ENCODE measurements at places on chromosomes 6 and 20.
A peak's percentile ranks its signal among the peaks of the same experiment; 100 is the strongest.

GRCh38 chr6:146090474-146090873 is 61.6 kb downstream of the GRM1 start:
- no peak for DNase-seq

DNA sequence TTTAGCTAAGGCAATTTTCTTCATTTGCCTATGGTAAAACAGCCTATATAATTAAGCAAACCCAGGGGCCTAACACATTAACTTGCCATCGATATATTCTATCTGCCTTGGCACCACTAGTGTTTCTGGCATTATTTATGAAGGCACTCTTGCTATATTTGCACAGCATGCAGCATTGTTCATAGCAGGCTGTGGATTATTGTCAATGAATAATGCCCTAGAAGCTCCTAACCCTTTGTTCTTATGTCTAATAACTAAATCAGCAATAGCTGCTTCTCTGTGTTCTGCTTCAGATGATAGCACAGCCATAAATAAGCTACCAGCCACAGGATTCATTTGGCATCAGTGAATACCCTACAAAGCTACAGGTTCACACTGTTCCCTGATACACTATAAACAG is 254.8 kb upstream of the STXBP5 start:
- DNase-seq, result no peak

DNA sequence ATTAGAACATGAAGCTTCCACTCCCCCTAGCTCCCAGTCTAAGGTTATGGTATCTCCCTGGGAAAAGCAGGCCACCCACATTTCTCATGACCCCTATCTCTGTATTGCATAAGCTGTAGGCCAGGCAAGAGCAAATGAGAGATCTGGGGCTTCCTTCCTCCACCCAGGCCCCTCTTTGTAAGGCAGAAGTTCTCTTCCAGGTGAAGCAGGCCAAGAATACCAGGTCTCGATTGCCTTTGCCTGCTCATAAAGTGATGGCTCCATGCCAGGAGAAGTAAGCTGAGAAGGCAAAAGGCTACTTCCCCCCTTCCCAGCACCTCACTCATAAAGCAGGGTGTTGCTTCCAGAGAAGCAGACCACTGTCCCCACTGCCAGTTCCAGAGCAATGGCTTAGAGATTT is 144.1 kb upstream of the KCNK16 start:
- no peak for DNase-seq

DNA sequence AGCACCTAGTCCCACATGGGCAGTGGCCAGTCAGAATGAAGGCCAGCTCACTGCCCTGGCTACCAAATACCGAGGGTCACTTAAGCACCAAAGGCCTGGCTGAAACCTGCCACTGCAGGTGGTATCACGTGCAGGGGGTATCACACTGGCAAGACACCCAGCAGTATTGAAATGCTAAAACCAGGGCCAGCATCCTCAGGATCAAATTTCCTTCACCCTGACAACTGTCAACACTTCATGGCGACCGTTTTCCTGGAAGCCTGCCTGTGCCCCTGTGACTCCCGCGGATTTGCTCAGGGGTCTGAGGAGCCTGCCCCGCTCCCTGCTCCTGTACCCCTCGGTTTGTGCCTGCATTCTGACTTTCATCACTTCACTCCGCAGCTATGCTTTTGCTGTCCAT is 151.1 kb downstream of the TTLL2 start:
- DNase-seq, result peak; percentile 32

DNA sequence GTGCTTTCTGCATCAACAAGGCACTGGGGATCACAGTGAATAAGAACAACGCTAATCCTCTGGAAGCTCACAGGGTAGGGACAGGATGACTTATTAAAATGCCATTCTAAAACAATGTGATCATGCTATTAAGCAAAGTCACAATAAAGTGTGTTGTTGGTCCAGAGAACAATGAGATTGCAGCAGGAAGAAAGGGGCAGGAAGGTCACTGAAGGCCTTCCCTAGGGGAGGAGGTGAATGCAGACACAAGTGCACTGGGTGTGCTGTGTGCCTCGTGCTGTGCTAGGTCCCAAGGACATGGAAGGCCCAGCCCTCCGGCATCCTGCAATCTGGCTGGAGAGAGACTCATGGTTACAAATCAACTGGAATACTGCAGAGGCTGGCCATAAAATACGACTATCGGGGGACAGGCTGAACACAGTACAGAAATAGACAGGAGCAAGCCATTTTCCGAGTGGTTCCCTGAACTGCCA is 55.7 kb downstream of the LYRM4 start:
- peak; percentile 39 for DNase-seq

GRCh38 chr20:2507875-2508630 is 662 bp downstream of the ZNF343 start:
- no peak for DNase-seq

GRCh38 chr6:166156942-166157341 is 10.7 kb downstream of the TBXT start:
- peak; percentile 44 for DNase-seq

Data from neural progenitor cell (in vitro differentiated cells).